Activated CD4-positive, alpha-beta memory T cell treated with anti-CD3 and anti-CD28 coated beads for 36 hours (primary cell): ENCODE measurements at places on chromosomes 3 and 15.

- H3K4me3 ChIP-seq: no peak overlapping the region
- no peak overlapping the region for H3K27ac ChIP-seq
- DNase-seq: no peak
- H3K4me1 ChIP-seq: peaks cover 31% of the 10 kb centered on the region
Observed at GRCh38 chr15:89087161-89087829, 961 bp upstream of the ABHD2 start.

- no peak overlapping the region for H3K27ac ChIP-seq
- no peaks in the 10 kb centered on the region for H3K27me3 ChIP-seq
- no peak overlapping the region for H3K4me3 ChIP-seq
- H3K36me3 ChIP-seq: no peaks in the 10 kb centered on the region
- no peak for DNase-seq
Observed at GRCh38 chr3:90241481-90241880, 1134.1 kb downstream of the EPHA3 start.

DNA sequence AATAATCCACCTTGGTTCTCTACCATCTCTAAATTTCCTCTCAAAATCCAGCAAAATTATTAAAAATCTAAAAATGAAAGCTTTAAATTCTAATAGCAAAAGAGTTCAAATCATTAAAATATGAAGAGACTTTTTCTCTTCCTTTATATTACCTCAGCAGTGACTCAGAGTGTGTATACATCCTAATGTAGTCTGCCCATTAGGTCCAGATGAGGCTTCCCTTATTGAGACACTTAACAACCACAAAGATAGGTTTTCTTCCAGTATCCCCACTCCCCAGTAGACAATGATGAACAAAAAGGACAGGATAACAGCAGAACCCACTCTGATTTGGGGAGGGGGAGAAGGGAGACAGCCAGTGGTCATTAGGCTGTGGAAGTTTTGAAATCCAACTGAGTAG lies 61.5 kb upstream of the DCBLD2 start:
- no peaks in the 10 kb centered on the region for H3K27me3 ChIP-seq
- DNase-seq: no peak
- H3K27ac ChIP-seq: no peak overlapping the region
- no peaks in the 10 kb centered on the region for H3K36me3 ChIP-seq

DNA sequence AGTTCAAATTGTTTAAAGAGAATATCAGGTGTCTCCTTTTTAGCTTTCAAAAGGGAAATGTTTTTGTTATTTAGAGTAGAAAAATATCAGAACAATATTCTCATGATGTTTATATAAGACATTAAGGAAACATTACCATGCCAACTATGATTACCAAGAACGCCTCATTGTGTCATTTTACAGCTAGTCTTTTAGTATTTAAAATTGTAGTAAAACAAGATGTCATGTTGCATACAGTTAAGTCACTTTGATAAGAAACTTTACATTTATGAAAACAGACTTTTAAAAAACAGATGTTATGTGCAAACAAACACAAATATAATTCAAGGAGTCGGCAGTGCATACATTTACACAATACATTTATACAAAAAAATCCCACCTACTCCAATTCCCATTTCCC lies 4.4 kb downstream of the PLSCR4 start:
- no peaks in the 10 kb centered on the region for H3K36me3 ChIP-seq
- peaks cover 2% of the 10 kb centered on the region for H3K4me1 ChIP-seq
- H3K4me3 ChIP-seq: no peak overlapping the region
- H3K27ac ChIP-seq: no peak overlapping the region
- H3K27me3 ChIP-seq: peaks cover 11% of the 10 kb centered on the region

DNA sequence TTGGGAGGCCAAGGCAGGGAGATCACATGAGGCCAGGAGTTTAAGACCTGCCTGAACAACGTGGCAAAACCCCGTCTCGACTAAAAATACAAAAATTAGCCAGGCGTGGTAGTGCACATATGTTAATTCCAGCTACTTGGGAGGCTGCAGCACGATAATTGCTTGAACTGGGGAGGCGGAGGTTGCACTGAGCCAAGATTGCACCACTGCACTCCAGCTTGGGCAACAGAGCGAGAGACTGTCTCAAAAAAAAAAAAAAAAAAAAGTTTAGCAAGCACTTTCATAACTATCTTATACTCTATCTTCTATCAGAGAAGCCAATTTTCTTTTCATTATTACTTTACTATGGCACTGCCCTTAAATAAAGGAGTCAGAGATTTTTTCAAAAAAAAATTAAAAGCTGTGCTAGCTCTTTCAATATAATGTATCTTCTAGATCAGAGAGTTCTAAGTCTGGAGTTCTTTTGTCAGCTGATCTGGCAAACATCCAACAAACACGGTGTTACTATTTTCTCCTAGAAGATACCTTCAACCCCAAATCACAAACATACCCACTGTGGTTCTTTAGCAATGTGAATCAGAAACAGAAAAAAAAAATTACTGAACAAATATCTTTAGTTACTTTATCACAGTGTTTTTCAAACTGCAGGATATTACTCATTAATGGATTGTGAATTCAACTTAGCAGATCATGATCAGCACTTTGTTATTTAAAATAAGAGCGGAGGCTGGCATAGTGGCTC lies 3.0 kb downstream of the ZNF770 start:
- DNase-seq: no peak
- H3K27ac ChIP-seq: peak overlapping the region; percentile 75
- no peaks in the 10 kb centered on the region for H3K27me3 ChIP-seq
- H3K4me3 ChIP-seq: peak overlapping the region; percentile 46
- H3K36me3 ChIP-seq: peaks cover 43% of the 10 kb centered on the region
- H3K4me1 ChIP-seq: peaks cover 35% of the 10 kb centered on the region

DNA sequence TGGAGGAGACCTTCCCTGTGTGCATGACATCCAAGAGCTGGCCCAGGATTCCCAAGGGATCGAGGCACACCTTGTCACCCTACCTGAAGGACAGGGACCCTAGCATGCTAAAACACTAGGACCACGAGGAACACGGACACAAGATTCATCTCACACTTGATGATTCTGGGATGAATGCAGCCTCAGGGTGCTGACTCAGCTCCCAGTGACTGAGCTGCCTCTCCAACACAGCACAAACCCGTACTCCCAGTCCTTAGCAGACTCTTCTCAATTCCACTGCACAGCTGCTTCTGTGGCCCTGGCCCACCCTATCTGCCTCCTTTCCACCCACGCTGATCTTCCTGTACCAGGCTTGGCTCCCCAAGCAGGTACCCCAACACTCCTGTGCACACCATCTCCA lies 9.1 kb upstream of the OXTR start:
- H3K4me3 ChIP-seq: no peak overlapping the region
- DNase-seq: no peak
- H3K27me3 ChIP-seq: peaks cover 16% of the 10 kb centered on the region

DNA sequence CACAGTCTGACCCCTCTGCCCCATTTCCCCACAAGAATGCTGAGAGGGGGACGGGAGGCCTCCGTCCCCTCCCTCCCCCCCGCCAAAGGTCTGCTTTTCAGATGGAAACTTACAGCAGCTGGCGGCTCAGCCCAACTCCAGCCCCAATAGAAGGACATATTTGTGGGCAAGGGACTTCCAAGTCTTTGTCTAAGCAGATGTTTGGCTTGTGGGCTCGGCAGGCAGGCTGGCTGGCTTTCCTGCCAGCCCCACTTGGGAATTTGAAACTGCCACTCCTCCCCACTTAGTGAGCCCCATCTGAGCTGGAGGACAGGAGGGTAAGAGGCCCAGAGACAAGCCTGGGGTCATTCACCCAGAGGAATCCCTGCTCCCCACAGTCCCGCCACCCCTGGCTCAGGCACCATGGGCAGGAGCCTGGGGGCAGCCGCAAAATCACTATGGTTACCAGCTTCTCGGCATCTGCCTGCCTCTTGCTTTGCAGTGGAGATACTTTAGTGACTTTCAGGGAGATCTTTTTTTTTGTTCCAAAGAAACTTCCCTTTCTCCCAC lies 53.6 kb downstream of the LMCD1 start:
- no peak overlapping the region for H3K4me3 ChIP-seq
- no peak overlapping the region for H3K27ac ChIP-seq
- H3K27me3 ChIP-seq: no peaks in the 10 kb centered on the region
- no peak for DNase-seq

DNA sequence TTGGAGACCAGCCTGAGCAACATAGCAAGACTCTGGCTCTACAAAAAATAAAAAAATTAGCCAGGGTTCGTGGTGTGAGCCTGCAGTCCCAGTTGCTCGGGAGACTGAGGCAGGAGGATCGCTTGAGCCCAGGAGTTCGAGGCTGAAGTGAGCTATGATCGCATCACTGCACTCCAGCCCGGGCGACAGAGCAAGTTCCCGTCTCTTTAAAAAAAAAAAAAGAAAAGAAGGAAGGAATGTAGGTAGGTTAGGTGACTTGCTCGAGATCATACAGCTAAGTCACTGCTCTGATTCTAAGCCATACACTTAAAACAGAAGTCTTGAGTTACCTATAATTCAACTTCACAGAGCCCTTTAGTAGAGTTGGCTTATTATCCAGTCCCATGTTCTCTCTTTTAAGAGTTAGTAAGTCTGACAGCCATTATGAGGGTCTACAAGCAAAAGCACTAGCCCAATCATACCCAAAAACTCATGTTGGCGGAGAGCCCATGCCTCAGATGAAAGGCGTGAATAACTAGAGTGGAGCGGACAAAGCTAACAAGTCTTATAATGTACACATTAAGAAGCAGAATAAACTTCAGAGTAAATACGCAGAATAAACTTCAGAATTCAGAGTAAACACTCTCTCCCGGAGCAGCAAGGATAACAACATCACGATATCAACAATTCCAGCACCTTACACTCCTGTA lies 768 bp downstream of the AAGAB start:
- peaks cover 44% of the 10 kb centered on the region for H3K4me1 ChIP-seq
- no peaks in the 10 kb centered on the region for H3K27me3 ChIP-seq
- H3K27ac ChIP-seq: peak overlapping the region; percentile 97
- H3K4me3 ChIP-seq: peak overlapping the region; percentile 99
- DNase-seq: no peak
- peaks cover 2% of the 10 kb centered on the region for H3K36me3 ChIP-seq

- H3K27me3 ChIP-seq: no peaks in the 10 kb centered on the region
- no peaks in the 10 kb centered on the region for H3K36me3 ChIP-seq
- no peak overlapping the region for H3K4me3 ChIP-seq
- H3K27ac ChIP-seq: peak overlapping the region; percentile 70
Observed at GRCh38 chr3:30502742-30503073, 103.7 kb upstream of the TGFBR2 start.

DNA sequence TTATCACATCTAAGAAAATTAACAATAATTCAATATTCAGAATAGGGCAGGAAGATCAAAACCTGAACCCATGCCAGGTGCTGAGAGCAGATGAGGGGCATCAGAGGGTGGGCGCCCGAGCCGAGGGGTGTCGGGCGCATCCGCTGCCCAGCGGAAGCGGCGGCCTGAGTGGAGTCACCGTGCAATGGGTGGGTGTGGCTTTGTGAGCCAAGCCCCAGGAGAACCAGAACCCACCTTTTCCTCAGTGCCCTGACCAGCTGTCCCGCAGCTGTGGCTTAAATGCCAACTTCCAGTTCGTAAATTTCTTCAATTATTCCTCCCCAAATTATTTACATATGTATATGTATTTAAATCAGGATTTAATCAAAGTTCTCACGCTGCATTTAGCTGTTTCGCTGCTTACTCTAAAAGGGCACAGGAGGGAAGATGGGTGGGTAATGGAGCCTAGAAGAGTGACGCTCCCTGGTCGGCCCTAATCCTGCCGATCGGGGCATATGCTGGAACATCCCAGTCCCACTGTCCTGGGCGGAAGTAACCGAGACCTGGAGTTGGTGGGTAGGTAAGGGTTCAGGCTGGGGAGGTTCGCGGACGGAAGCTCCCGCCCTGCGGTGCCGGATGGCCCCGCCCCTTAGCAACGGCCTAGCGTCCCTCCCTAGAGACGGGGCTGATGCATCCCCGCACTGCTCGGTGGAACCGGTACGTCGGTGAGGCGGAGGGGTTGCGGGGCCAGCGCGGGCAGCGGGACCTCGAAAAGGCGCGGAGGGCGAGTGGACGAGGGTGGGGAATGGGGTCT lies 1.3 kb downstream of the DNAH1 start:
- peaks cover 32% of the 10 kb centered on the region for H3K4me1 ChIP-seq
- H3K27me3 ChIP-seq: no peaks in the 10 kb centered on the region
- H3K4me3 ChIP-seq: peak overlapping the region; percentile 41
- DNase-seq: peak; percentile 79
- H3K36me3 ChIP-seq: no peaks in the 10 kb centered on the region
- H3K27ac ChIP-seq: peak overlapping the region; percentile 56

DNA sequence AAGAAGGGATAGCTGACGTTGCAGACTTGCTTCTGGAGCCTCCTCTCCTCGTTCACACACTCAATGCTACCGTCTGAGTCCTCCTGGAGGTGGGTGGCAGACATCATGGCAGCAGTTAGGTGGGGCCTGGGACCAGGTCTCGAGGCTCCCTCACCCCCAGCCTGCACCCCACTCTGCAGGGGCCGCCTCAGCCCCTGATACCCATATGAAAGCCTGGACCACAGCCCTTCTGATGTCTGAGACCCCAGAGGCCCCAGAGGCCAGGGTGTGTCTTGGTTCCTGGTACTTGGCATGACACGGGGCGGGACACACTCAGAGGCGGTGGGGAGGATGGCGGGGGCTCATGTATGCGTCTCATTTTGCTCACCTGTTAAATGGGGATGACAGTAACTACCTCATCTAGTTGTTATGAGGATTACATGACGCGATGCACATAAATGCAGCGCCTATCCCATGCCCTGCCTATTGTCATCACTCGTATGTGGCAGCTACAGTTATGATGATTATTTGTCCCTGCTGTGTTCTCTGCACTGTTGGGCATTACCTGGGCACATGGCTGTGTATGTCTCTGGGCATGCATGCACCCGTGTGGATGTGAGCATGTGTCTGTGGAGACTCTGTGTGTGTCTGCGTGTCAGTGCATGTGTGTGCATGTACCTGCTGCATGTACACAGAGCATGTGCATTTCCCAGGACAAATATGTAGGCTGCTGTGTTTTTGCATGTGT lies 39.9 kb downstream of the FEM1B start:
- no peaks in the 10 kb centered on the region for H3K36me3 ChIP-seq
- H3K27ac ChIP-seq: no peak overlapping the region
- H3K27me3 ChIP-seq: peaks cover 4% of the 10 kb centered on the region
- no peaks in the 10 kb centered on the region for H3K4me1 ChIP-seq
- no peak overlapping the region for H3K4me3 ChIP-seq

GRCh38 chr15:41596972-41597371 lies 38.0 kb downstream of the TYRO3 start:
- DNase-seq: no peak
- no peaks in the 10 kb centered on the region for H3K4me1 ChIP-seq
- H3K36me3 ChIP-seq: no peaks in the 10 kb centered on the region
- H3K27ac ChIP-seq: no peak overlapping the region
- no peak overlapping the region for H3K4me3 ChIP-seq

- no peaks in the 10 kb centered on the region for H3K36me3 ChIP-seq
- peaks cover 3% of the 10 kb centered on the region for H3K27me3 ChIP-seq
- no peak overlapping the region for H3K27ac ChIP-seq
- no peak overlapping the region for H3K4me3 ChIP-seq
- DNase-seq: no peak
- no peaks in the 10 kb centered on the region for H3K4me1 ChIP-seq
Observed at GRCh38 chr3:124424396-124424795, 305.9 kb upstream of the UMPS start.

GRCh38 chr3:136617198-136617597 lies 135.0 kb downstream of the STAG1 start:
- no peaks in the 10 kb centered on the region for H3K27me3 ChIP-seq
- peaks cover 9% of the 10 kb centered on the region for H3K4me1 ChIP-seq
- no peak overlapping the region for H3K27ac ChIP-seq
- H3K4me3 ChIP-seq: no peak overlapping the region

GRCh38 chr3:181974198-181974597 lies 262.5 kb downstream of the SOX2 start:
- H3K4me3 ChIP-seq: no peak overlapping the region
- no peak overlapping the region for H3K27ac ChIP-seq
- H3K4me1 ChIP-seq: no peaks in the 10 kb centered on the region
- H3K36me3 ChIP-seq: no peaks in the 10 kb centered on the region
- DNase-seq: no peak
